Fibroblast of the aortic adventitia (primary cell): ENCODE measurements at places on chromosomes 4 and X.

DNA sequence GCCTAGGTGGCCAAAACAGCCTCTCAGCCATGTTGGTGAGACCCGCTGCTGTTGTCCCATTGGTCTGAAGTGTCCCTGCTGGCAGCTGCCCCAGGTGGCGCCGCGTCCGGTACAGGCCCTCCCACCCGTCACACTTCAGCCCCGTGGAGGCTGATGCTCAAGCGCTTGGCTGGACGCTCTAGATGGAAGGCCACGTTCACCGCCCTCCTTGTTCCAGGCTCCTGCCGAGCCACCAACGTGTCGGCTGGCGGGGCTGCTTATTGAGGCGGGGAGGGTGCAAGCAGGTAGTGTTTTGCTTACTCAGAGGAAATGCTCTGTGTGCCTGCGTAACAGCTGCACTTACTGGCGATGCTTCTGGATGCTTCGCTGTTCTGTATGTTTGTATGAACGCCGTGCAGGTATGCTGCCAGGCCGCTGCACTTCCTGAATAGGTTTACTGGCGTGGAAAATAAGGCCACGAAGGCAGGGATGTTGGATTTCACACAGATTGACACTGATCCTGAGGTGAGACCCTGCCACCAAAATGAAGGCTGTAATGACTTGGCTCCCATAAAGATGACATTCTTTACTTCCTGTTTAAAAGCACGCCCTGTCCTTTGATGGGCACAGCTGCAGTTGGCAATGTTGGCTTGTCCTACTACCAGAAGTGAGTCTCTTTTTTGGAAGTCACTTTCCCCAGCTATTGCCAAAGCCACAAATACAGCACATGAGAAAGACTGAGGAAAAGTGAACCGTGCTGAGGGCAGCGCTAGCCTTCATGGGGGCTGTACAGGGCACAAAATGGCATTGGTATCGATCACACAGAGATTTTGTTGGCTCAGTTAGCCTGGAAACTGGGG is 21.0 kb upstream of the CLCN4 start:
- DNase-seq = no peak

- DNase-seq = peak; percentile 86
These were observed 118.0 kb upstream of the WDFY3 start for GRCh38 chr4:85084371-85085094.

DNA sequence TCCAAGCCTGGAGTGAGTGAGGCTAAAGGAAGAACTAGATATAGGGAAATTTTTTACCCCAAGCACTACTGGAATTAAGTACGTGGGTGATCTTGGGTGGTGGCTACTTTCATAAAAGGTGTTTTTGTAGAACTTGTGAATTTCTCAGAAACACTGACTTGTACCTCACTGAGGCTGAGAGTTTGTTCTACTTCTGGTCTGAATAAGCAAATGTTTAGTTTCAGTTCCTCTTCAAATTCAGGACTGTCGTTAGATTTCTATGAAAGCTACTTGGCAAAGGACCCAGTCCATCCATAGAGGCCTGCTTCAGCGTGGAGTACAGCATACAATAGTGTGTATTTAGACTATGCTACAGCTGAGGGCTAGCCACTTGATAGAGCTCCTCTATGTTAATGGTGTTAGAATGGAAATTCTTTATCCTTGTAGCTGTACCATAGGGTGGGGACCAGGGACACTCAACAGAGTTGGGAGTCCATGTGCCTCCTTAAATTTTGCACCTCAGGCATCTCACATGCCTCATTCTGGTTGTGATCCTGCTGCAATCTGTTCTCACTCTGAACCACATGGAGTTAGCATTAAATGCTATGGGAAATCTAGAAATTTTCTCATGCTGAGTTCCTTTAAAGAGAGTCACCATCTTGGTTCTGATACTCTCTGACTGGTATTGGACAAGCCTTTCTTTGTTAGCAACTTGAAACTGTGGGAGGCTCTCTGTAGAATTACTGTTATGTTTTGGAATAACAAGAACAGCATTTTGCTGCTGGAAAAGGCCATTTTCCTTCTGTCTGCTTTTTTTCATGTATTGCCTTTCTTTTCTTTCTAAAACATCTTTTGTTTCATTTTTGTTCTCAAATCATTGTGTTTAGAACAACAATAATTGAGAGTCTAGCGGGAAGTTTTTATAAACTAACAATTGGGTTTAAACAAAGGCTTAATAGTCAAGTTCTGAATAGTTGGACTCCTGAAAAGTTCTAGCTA is 86.8 kb downstream of the PDGFRA start:
- DNase-seq = no peak

DNA sequence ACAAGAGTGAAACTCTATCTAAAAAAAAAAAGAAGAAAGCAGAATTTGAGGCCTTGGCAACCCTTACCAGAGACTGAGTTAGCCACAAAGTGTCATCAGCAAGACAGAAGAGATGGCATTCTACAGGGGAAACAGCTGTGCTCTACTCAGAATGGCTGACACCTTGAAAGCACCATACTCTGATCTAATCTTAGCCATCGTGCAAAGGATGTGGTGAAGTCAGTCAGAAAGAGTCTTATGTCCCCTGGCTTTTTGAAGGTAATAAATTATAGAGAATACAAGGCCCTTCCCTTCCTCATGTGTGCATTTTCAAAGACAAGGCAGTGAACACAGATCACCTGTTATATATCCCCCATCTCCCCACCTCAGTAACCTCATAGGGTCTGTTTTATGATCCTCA is 13.2 kb downstream of the CLNK start:
- no peak for DNase-seq

DNA sequence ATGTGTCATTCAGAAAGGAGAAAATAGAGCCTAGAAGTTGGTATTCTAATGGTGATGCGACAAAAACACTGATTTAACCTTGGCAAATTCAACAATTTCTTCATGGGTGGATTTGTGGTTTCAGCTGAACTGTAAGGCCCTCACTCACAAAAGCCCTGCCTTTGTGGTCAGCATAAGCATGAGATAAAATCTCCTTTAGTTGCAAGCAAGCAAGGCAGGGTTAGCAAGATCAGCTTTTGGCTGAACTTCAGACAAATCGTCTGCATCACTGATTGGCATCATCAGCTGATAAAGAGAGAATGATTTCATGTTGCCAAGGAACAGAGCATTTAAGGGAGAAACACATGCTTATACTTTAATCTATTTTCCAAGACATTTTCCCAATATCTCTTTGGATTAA is 2582.2 kb downstream of the PCDH7 start:
- DNase-seq = peak; percentile 65

DNA sequence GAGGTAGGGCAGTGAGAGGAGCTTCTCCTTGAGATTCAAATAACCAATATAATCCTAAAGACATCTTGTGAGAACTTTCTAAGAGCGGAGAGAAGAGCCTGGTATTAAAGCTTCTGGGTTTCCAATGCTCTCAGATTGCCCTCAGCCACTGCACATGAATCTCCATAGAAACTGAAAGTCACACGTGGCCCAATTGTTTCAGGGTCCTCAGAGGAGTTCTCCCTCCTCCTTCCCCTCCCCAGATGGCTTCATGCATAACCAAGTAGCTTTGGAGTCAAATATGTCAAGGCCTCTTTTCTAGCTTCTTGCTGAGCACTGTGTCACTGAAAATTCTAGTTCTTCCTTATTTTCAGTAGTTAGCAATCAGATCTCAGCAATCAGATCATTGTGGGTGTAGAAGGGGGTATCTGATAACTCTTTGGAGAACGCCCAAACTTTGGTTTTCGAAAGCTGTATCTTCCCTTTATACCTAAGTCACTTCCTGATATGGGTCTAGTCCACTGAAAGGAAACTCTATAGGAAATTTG is 2.2 kb downstream of the BTK start:
- no peak for DNase-seq

GRCh38 chr4:145524552-145524951 is 42.9 kb downstream of the SMAD1 start:
- DNase-seq = no peak

DNA sequence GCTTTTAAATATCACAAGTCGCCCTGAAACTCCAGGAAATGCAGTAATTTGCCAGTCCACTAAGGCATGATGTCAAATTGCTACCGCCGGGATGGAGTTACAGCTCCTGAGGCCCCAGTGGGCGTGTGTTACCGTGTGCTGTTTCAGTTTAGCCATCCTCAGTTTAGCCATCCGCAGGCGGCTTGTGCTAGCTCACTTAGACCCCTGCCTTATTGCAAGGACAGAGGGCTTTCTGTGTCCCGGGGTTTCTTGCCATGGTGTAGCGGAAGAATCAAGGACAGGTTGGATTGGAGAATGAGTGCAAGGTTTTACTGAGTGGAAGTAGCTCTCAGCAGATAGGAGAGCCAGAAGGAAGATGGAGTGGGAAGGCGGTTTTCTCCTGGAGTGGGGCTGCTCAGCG is 33.8 kb upstream of the LRBA start:
- no peak for DNase-seq

DNA sequence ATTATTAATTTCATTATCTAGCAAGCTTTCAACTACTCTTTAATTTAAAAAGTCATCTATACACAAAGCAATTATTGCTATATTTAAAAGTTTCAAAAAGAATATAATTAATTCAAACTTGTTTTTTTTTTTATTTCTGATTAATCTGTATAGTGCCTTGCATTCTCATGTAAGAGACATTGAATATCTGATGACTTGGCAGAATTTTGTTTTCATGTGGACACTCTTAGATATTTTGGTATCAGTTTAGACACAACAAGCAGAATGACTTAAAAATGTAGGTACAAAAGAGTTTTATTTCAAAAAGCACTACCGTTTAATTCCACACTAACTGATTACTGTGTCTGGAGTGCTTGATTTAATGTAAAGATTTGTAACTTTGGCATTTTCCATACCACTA is 1129.6 kb downstream of the PDHA2 start:
- no peak for DNase-seq

DNA sequence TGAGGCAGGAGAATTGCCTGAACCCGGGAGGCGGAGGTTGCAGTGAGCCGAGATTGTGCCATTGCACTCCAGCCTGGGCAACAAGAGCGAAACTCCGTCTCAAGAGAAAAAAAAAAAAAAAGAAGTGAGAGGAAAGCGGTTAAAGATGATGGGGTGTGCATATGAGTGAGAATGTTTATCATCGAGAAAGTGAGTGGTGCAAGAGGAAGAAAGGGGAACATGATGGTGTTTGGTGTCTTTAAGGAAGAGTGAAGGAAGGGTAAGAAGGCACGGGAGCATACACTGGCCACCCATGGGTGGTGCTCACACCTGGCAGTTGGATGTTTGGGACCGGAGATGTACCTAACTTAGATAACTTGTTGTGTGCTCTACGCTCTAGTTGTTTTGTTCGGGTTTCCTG is 62.2 kb downstream of the STOX2 start:
- no peak for DNase-seq

- peak; percentile 12 for DNase-seq
These were observed 65.9 kb upstream of the MAOA start for GRCh38 chrX:43590150-43590549.

- no peak for DNase-seq
These were observed 101.5 kb downstream of the RCHY1 start for GRCh38 chr4:75412746-75413145.

DNA sequence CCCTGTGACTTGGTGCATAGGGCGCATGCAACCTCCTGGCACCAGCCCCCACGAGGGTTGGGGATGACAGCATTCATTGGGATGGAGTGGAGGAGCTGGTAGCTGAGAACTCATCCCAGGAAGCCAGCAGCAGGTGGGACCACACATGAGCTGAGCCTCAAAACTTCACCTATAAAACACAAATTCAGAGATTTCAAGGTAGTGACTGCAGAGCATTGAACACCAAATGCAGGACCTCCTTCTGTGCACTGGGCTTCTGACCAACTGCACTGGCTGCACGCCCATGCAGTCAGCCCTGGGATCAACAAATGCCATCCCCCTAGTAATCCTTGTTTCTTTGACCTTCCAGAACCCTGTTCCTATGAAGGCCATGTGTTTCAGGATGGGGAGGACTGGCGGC is 197.8 kb downstream of the FRAS1 start:
- DNase-seq = no peak

- DNase-seq = no peak
These were observed 4.8 kb upstream of the CXCL1 start for GRCh38 chr4:73864365-73864764.

DNA sequence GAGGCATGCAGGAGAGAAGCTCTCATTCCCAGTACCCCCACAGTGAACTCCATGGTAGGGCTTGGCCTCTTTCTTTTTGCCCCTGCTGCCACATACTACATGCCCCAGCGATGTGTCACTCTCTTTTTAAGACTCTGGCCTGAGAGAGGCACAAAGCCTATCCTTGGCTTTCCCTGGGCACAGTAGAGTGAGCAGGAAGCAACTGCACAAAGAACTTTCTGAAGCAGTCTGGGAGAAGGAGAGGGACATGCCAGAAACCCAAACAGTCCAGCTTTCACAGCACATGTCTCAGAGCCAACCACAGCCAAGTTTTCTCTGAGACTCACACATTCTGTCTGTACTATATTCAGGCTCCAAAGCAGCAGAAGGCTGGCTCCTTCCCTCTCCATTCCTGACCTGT is 7.9 kb upstream of the NALF2 start:
- DNase-seq = no peak

GRCh38 chrX:72348247-72348979 is 42.7 kb upstream of the CITED1 start:
- DNase-seq = no peak

GRCh38 chrX:28920153-28920943 is 333.1 kb downstream of the IL1RAPL1 start:
- peak; percentile 9 for DNase-seq

- DNase-seq = no peak
These were observed 55.8 kb upstream of the WDR1 start for GRCh38 chr4:10172278-10172921.

- no peak for DNase-seq
These were observed 356.5 kb downstream of the MID1IP1 start for GRCh38 chrX:39157796-39158195.

DNA sequence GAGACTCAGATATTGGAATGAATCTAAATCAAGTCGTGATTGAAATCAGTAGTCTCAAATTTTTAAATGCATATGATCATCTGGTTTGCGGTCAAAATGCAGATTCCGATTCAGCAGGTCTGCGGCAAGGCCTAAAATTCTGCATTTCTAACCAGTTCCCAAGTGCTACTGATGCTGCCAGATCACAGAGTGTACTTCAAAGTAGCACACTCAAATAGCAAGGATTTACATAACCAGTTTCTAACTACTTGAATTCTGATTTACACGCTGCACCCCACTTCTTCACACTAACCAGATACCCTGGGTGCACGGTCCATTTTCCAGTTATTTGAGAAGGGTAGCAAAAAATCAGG is 752 bp downstream of the MBTPS2 start:
- peak; percentile 23 for DNase-seq

DNA sequence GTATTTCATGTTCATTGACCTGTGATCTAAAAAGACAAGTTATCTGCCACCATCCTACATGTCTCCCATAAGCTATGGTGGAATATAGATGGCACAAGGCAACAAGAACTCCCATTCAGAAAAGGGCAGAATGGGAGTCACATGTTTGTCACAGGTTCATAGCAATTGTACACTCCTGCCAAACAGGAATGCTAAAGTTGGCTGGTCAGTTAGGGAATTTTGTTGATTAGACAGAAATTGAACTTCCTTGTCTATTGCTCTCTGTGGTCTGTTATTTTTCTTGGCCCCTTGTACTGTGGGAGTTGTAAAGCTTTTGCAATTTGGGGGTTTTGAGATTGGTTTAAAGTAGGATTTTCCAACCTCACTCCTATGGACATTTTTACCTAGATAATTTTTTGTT is 101.7 kb upstream of the SOD3 start:
- peak; percentile 9 for DNase-seq

- DNase-seq = no peak
These were observed 30.9 kb upstream of the IL15 start for GRCh38 chr4:141605425-141605856.
